ENCODE measurements at places on chromosomes 12 and 14.
A peak's percentile ranks its signal among the peaks of the same experiment; 100 is the strongest.

GRCh38 chr12:62717643-62718042 lies 217.3 kb downstream of the PPM1H start:
- DNase-seq: no peak

DNA sequence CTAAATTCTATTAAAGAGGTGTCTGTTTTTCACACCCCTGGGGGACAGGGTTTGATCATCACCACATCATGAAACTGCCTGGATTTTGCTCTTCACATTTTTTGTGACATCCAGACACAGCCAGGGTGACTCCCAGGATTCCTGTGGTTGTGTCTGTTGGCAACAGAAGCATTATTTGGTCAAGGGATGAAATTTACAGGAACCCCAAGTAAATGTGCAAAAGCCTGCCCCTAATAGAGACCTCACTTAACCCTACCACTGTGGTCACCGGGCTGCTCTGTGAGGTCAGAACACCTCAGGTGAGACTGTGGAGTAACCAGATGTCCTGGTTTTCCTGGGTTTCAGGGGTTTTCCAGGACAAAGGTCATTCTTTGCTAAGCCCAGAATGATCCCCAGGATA lies 103.8 kb downstream of the DAD1 start:
- DNase-seq: no peak

DNA sequence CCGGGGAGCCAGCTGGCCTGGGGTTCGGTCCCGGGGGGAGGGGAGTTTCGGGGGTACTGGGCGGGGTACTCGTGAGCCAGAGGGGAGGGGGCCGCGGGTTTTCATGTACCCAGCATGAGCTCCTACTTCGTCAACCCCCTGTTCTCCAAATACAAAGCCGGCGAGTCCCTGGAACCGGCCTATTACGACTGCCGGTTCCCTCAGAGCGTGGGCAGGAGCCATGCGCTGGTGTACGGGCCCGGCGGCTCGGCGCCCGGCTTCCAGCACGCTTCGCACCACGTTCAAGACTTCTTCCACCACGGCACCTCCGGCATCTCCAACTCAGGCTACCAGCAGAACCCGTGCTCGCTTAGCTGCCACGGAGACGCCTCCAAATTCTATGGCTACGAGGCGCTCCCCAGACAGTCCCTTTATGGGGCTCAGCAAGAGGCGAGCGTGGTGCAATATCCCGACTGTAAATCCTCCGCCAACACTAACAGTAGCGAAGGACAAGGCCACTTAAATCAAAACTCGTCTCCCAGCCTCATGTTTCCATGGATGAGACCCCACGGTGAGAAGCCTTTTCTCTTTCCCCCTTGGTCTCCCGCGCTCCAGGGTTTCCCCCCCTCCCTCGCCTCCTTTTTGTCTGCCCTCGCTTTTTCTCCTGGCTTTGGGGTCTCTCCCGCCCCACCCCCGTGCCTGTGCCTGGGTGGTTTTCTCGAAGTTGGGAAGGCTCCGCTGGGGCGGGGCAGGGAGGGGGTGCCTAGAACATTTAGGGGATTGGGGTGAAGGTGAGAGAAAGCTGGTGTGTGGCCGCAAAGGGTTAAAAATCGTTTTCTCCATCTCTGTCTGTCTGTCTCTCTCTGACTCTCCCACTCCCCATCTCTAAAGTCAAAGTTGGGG lies 627 bp downstream of the HOXC8 start:
- no peak for DNase-seq

DNA sequence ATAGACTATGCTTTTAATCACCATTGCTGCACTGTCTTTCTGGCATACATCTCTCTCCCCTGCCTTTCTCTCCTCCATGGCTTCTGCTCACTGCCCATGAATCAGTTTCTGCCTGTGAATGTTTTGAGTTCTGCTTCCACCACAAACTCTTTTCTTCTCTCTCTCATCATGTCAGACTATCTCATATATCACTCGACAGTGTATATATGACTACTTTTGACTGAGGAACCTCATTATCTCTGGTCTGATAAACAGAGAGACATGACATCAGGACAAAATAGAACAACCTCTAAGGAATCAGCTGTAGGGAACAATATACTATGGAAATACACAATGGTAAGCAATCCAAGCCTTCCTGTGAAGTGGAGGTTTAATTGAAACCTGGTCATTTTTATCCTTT lies 177.9 kb downstream of the FOXA1 start:
- DNase-seq: no peak

DNA sequence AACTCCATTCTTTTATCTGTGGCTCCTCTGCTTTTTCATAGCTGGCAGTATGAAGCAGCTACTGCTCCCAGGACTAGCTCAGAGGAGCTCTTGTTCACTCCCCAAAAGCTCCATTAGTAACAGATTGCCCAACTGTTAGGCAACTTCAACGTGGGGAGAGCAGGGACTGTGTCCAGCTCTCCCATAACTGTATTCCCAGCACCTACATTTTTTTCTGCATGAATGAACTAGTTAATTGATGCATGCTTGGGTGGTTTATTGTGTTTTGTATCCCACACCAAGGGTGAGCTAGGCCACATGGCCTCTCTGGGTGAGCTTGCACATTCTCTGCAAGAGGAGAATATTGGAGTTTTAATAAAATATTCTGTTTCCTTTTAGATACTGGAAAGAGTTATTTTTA lies 15.2 kb downstream of the STON2 start:
- no peak for DNase-seq

DNA sequence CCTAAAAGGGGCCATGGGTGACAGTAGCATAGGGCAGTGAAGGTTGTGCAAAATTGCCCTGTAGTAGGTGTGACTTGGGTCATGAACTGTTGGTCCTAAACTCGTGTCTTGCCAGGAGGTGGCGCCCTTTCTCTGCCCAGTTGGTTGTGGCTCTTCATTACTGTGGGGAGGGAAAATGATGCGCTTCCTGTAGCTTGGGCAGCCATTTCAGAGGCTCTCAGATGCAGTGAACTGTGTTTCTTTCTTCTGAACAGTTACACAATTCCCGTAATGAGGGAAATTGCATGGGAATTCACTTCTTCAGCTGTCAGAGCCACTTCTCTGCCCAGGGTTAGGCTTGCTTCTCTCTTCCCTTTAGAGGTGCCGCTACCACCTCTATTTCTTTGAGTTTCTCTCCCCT lies 148.1 kb upstream of the NRXN3 start:
- no peak for DNase-seq

- no peak for DNase-seq
Measured at GRCh38 chr12:132103542-132104308, 40.4 kb downstream of the DDX51 start.

- DNase-seq: peak; percentile 73
Measured at GRCh38 chr12:104604070-104604994, 147.6 kb downstream of the CHST11 start.

DNA sequence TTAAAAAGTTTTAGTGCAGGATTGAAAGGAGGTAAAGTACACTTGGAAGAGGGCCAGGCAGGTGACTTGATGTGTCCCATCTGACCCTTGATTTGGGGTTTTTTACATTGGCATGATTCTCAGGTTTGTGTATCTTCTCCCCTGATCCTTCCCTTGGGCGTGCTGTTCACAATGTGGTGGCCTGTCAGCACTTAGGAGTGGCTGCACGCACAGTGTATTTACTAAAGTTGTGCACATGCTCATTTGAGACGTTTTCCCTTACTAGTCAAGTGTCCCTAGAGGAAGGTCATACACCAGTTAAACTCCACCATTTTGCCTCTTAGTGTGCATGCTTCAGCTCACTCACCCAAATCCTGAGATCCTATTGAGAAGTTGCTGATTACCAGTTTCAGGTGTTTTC lies 145.7 kb upstream of the PLEKHA5 start:
- no peak for DNase-seq

DNA sequence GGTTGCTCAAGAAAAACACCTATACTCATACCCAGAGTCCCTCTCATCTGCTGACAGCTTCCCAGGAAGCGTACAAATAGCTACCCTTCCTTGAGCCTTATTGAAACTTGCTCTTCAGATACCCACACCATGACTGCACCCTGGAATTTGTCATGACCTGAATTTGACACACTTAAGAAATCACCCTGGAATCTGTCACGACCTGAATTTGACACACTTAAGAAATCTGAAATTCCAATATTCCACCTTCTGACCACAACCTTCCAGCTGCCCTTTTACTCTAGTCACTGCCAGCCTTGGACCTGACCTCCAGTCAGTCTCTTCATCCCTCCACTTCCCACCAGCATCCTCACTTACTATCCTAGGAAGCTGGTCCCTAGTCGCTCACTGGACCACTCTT lies 1.1 kb upstream of the HAL start:
- DNase-seq: no peak

- no peak for DNase-seq
Measured at GRCh38 chr12:52821826-52822660, 8.1 kb upstream of the KRT4 start.

- no peak for DNase-seq
Measured at GRCh38 chr14:101733211-101733610, 28.3 kb upstream of the PPP2R5C start.

DNA sequence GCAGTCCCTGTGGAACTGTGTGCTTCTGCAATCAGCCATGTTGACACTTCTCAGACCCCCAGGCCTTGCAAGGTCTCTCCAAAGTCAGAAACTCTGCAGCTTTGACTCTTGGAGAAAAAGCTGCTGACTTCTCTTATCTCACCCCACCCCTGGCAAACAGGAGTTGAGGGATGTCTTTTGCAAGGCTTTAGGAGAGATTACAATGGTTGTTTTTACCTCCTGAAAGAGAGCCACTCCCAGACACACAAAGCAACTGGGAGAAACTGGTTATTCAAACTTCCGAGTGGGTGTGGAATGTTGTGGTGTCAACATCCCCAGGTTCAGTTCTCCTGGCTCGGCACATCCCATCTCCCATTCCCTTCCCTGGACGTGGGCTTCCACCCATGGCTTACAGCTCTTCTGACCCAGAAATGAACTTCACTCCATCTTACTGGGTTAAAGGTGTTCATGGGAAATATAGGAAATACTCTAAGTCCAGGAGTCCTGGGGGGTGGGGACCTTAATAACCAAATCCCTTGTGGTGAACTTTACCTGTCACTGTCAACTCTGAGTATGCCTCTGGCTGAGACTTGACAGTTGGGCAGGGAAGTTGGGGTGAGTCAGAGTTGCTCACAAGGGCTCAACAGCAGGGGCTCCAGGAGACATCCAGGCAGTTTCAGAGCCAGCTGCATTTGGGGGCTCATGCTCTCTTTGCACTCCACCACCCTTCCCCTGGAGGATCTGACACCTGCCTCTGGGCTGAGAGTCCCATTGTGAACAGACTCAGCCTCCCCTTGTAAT lies 41.9 kb downstream of the CCDC177 start:
- DNase-seq: no peak

- DNase-seq: no peak
Measured at GRCh38 chr12:4251216-4251891, 22.2 kb upstream of the CCND2 start.

GRCh38 chr12:132143336-132144071 lies 615 bp downstream of the DDX51 start:
- DNase-seq: no peak

DNA sequence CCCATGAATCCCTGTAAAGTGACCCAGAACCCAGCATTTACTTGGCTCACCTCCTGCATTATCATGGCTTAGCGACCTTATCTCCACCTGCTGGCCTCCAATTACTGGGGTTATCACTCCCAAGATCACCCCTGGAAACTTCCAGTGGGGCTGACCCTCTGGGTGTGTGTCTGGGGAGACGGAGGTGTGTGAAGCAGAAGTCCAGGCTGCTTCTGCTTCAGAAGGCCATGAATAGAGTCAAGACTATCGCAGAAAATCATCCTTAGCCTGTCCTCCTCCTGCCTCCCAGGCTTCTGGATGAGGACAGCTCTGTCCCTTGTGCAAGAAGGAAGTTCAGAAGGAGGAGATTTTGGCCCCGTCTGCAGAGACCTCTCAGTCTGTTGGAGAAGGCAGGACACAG lies 408 bp upstream of the KRT72 start:
- DNase-seq: no peak

- no peak for DNase-seq
Measured at GRCh38 chr12:80756875-80757274, 40.2 kb downstream of the MYF5 start.

GRCh38 chr14:56855891-56856461 lies 45.7 kb upstream of the OTX2 start:
- DNase-seq: no peak

DNA sequence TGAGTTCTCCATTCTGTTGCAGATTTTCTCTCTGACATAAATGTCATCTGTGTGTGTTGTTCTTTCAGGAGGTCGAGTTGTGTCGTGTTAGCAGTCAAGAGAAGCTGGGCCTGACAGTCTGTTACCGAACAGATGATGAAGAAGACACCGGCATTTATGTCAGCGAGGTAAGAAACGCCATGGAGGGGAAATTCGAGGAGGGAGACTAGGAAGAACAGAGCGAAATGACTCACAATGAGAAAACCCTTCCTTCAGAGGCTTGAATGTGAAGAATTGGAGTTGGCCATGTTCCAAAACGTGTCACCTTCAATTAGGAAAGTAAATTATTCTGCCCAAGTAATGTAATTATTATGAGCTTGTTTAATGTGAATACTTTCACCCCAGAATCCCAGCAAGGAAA lies 364.5 kb downstream of the PDZRN4 start:
- no peak for DNase-seq

- no peak for DNase-seq
Measured at GRCh38 chr14:73802431-73803188, 49.0 kb upstream of the PTGR2 start.
